ENCODE measurements at places on chromosomes 6 and 20. TPM values are rescaled to one million over a fixed set of nuclear protein-coding genes. Genes with fewer than 3 reads are reported as not detected.

The DSTN gene
- total RNA-seq, result 56.4 TPM

The SYCP2 gene
- 3.9 TPM for total RNA-seq

The ZBTB12 gene
- 1.8 TPM for total RNA-seq

GRCh38 chr20:52083627-52084232 is 107.8 kb downstream of the ZFP64 start:
- peak; percentile 77 for DNase-seq
- peaks cover 12% of the 10 kb centered on the region for H3K4me1 ChIP-seq
- H3K27me3 ChIP-seq, result no peaks in the 10 kb centered on the region
- H3K4me3 ChIP-seq, result no peak overlapping the region

DNA sequence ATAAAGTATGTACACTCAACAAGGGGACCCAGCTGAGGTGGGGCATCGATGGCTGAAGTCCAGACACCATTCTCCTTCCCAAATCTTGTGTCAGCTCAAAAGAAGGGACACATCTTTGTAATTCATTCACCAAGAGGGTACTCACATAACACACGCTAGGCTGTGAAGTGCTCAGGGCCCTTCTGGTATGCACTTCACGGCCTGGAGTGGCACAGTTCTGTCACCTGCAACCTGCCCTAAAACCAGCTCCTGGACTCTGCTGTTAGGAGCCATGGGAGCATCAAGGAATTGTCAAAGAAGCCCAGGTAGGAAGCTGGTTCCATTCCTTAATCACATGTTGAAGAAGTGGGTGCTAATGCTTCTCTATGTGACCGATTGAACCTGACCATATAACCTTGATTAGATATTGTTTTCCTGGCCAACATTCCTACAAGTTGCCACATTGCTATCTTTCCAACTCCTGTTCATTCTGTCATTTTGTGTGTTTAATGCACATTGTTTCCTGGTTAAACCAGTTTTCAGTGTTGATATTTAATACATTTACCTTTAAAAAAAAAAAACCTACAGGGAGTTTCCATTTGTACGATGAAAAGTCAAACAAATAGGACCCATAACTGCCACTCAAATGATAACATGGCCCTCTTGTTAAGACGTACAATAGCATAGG is 127.3 kb downstream of the TNFRSF21 start:
- no peaks in the 10 kb centered on the region for H3K4me1 ChIP-seq
- no peak overlapping the region for H3K4me3 ChIP-seq
- H3K36me3 ChIP-seq, result no peaks in the 10 kb centered on the region
- H3K27ac ChIP-seq, result no peak overlapping the region
